A172 (cell line): ENCODE measurements at places on chromosomes 4 and X. TPM values are rescaled to one million over a fixed set of nuclear protein-coding genes. Genes with fewer than 3 reads are reported as not detected.

The BEX5 gene
- total RNA-seq: not detected in 2 replicates

The TSPAN7 gene
- total RNA-seq: 1.1 TPM in 1 of 2 replicates, not detected in the other

The GAGE12F gene
- total RNA-seq: 0.71 and 1.1 TPM in 2 replicates

The SOX3 gene
- total RNA-seq: not detected in 2 replicates

The ZFYVE28 gene
- 0.89 and 3.4 TPM in 2 replicates for total RNA-seq

The PRR32 gene
- not detected in 2 replicates for total RNA-seq

The MTTP gene
- 0.65 TPM in 1 of 2 replicates, not detected in the other for total RNA-seq

The SUPT20HL1 gene
- total RNA-seq: not detected in 2 replicates

DNA sequence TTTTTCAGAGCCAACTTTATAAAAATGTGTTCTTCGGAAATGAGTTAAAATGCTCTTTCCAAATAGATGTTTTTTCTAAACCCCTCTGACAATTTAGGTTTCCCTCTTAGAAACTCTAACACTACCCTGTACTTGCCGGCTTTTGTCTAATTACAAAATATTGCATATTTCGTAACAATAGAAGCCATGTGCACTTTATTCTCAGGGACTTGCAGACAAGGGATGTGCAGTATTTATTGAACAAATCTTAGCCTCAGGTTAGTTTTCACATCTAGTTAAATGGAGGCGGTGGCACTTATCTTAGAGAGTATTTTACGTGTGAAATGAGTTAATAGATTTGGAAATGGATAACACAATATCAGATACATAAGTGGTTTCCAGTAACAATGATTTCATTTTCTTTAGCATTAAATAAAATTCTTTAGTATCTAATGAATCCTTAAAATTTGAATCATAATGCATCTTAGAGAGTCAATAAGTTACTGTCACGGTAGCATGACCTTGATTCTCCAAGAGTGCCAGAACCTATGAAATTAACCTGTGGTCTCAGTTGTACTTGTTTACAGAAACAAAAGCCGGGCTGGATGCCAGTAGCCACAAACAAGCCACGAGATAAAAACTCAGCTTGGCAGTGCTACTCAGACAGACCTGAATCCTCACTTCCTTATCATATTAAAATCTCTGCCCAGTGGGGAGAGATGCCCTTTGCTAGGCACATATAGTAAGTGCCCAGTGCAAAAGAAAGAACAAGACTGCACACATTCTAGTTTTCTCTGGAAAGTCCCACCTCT, 772 bp upstream of the PABPC4L start:
- DNase-seq: peak; percentile 50

DNA sequence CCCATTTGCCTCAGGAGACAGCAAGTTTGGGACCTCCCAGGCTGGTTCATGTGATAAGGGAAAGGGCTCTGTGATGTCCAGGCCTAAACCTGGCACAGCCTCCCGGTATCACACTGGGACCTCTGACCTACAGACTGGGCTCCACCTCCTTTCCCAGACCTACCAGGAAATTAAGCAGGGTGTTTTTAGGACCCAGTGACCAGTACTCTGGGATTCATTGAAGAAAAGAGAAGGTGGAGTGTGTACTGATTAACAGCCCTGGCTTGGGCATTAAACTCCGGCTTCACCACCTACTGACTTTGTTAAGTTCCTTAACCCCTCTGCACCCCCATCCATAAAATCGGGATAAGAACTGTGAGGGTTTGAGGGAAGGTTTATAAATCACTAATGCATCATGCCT, 28.6 kb downstream of the ASB9 start:
- no peak for DNase-seq

GRCh38 chrX:115898382-115899001, 272.1 kb upstream of the AGTR2 start:
- no peak for DNase-seq

DNA sequence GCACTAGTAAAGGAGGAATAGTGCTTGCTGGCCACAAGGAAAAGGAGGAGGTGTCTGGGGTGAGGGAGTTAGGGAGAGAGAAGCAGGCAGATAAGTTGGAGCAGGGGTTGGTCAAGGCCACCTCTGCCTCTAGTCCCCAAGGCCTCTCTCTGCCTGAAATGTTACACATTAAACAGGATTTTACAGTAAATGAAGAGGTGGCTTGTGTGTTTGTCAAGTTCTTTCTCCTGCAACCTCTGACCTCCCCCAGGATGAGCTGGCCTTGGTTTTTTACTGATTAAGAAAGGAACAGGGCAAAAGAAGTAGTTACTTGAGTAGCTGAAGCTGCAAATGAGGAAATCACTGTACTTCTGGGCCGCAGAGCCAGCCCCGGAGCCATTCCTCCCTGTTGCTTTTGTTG, 2.0 kb downstream of the GJB1 start:
- no peak for DNase-seq

- peak; percentile 52 for DNase-seq
Measured at GRCh38 chrX:131778269-131779218, 234.7 kb downstream of the OR13H1 start.

DNA sequence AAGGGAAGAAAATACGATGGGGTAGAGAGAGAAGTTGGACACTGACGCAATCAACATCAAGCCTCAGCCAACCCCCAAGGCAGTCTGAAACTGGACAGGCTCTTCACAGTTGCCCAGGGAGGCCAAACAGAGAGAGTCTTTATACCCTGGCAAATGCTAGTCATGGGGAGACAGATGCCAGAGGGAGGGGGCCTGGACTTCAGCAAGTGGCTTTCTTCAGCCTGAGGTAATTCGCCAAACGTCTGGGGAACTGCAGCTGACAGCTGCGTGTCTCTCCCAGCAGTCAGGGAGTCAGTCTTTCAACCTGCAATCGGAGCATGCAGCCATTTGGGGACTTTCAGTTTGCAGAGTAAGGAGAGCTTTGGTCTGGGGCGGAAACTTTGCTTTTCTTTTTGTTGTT, 521.6 kb downstream of the TRIML1 start:
- DNase-seq: no peak

DNA sequence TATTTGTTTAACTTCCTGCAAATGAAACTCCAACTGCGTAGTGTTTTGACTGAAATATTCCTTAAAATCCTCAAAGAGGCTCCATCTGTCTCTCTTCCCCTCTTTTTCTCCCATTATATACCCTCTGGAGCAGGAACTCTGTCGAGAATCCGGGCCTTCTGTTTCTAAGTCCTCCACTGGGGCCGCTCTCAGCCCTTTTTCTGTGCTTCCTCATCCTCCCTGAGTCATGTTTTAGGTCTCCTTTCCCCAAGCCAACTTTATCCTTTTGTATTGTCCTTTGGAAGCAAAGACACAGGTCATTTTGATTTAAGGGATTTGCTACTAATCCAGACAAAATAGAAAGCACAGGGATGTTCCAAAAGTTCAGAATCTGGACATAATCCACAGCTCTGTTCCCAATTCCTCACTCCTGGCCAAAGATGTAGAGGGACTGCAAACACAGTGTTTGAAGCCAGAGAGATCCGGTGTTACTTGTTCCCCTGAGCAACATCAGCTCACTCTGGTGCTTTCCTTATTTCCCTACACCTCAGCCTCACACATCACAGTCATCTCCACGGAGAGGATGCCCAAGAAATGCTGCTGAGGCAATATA, 131.0 kb upstream of the KLF3 start:
- no peak for DNase-seq

DNA sequence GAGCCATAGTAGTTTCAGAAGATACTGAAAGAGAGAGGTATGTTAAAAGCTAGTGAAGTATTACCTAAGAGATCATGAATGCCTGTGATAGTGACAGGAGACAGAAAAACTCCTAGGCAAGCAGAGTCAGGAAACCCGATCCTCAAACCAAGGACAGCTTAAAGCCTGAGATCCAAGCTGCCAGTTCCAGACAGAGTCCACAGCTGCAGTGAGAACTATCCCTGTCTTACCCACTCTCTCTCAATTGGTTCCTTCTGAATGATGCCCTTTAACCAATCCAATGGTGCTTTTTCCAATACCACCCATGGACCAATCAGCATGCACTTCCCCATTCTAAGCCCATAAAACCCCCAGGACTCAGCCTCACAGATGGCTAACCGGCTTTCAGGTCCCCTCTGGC, 90.4 kb upstream of the PCDH10 start:
- no peak for DNase-seq

DNA sequence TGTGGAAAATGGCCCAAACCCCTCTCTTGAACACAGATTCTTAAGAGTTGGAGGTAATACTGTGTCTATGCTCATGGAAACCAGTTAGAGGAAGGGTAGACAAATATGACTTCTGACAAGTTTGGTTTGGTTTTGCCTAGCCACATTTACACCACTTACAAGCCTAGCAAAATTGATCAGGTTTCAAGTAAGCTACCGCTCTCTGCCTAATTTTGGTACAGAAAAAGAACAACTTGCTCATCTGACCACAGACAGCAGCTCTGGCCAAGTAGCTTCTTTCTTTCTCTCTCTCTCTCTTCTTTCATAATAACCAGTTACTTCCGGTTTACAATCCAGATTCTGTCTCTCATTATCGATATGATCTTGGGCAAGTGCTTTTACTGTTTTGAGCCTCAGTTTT, 260.0 kb downstream of the GLUD2 start:
- DNase-seq: no peak

- DNase-seq: no peak
Measured at GRCh38 chr4:139534287-139534950, 21.6 kb downstream of the SETD7 start.

- DNase-seq: no peak
Measured at GRCh38 chr4:7241597-7242125, 49.3 kb downstream of the SORCS2 start.

GRCh38 chrX:26672571-26672970, 456.6 kb downstream of the MAGEB5 start:
- peak; percentile 5 for DNase-seq

GRCh38 chr4:31998807-31999206, 1278.6 kb downstream of the PCDH7 start:
- DNase-seq: no peak

DNA sequence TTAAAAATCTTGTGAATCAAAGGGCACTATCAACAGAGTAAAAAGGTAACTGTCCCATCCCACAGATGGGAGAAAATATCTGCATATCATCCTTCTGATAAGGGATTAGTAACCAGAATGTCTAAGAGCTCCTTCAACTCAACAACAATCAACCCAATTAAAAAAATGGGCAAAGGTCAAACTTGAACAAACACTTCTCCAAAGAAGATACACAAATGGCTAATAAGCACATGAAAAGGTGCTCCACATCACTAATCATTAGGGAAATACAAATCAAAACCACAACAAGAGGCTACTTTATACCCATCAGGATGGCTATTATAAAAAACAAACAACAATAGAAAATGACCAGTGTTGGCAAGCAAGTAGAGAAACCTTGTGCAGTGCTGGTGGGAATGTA, 43.3 kb downstream of the TMEM165 start:
- no peak for DNase-seq

GRCh38 chr4:136505020-136505419, 1027.3 kb downstream of the PCDH18 start:
- peak; percentile 4 for DNase-seq

GRCh38 chr4:8435656-8436121, 4.8 kb downstream of the ACOX3 start:
- DNase-seq: no peak

GRCh38 chr4:16360694-16361262, 134.5 kb upstream of the TAPT1 start:
- DNase-seq: no peak

- DNase-seq: peak; percentile 42
Measured at GRCh38 chrX:45852884-45853283, 652.2 kb upstream of the DIPK2B start.

GRCh38 chr4:84319124-84319523, 180.0 kb downstream of the NKX6-1 start:
- peak; percentile 6 for DNase-seq

DNA sequence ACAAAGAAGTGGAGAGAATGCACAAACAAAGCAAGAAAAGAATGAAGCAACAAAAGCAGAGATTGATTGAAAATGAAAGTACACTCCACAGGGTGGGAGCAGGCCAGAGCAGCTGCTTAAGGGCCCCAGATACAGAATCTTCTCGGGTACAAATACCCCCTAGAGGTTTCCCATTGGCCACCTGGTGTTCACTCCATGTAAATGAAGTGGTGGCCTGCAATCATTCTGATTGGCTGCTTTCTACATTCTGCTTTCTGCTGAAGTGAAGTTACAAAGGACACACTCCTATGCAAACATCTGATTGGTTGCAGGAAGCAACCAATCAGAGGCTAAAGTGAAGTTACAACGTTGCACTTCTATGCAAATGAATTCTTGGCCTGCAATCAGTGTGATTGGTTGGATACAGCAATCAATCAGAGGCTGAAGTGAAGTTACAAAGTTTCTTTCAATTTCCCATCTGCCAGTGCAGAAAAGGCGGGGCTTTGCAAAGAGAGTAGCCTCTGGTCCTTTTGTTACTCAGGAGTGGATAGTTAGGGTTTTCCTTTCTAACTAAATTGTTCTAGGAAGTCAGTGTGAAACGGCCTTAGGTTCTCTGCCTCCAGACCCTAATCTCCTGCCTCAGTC, 19.0 kb upstream of the GPC4 start:
- DNase-seq: no peak

DNA sequence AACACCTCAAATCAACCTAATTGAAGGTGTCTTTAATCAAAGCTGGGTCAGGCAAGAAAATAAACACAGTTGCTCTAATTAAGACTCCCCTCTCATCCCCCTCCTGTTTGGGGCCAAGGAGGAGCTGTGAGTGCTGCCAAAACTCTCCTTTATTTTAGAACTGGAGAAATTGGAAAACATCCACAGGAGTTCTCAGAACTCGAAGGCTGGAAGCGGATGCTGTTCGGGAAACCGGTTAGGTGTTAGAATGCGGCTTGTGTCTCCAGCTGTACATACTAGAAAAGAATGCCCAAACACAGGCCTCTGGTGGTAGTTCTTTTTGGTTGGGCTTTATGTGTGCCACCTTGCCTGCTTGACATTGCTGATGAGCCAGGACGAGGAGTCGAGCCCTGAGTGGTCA, 118.2 kb downstream of the GPR143 start:
- DNase-seq: no peak

GRCh38 chr4:176433983-176434382, 114.2 kb downstream of the SPCS3 start:
- no peak for DNase-seq

GRCh38 chr4:85979276-85979675, 380.6 kb downstream of the MAPK10 start:
- no peak for DNase-seq

DNA sequence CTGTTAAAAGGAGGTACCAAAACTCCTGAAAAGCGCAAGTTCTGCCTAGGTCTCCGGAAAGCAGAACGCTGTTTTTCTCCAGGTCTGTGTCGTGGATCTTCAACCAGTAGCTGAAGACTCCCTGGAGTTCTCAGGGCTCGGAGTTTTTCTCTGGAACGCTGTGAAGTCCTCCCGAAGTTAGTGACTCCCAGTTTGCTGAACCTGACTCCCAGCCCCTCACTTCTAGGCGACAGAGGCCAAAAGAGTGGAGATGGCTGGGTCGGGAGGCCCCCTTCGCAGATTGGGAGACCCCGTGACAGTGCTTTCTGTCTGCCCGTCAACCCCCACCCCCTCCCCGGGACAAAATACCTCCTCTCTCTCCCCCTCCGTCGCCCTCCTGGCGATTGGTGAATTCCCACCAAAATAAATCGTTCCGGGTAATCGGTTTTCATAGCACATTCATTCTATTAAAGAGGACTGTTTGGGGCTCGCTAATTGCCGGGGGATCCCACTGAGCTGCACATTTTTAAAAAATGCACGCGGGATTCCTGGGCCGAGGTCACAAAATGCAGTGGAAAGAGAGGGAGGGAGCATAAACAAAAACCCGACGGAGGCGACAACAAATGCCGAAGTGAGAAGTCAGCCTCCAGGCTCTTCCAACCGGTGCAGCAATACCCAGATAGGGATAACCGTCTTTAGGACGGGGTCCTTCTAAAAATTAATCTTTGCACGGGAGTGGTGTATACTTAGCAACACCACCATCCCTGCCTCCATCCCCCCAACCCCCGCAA, 4.0 kb upstream of the MSX1 start:
- DNase-seq: no peak
